ENCODE measurements at places on chromosomes 2 and 18. TPM values are rescaled to one million over a fixed set of nuclear protein-coding genes. Genes with fewer than 3 reads are reported as not detected.

The KYNU gene
- total RNA-seq, result 0.25 TPM

The SGO2 gene
- total RNA-seq, result 4.3 TPM

The NOSTRIN gene
- 0.24 TPM for total RNA-seq

The THSD7B gene
- not detected for total RNA-seq

The EMILIN2 gene
- 16.3 TPM for total RNA-seq

The FZD7 gene
- 24.4 TPM for total RNA-seq

The IL18R1 gene
- 13.1 TPM for total RNA-seq

All from cardiac ventricle fibroblast (primary cell).